ENCODE measurements at places on chromosomes 4 and X.
A peak's percentile ranks its signal among the peaks of the same experiment; 100 is the strongest.

- DNase-seq = no peak
Observed at GRCh38 chr4:40800064-40800463, 50.3 kb downstream of the NSUN7 start.

GRCh38 chr4:38002451-38003071 is 42.4 kb downstream of the PTTG2 start:
- DNase-seq = no peak

DNA sequence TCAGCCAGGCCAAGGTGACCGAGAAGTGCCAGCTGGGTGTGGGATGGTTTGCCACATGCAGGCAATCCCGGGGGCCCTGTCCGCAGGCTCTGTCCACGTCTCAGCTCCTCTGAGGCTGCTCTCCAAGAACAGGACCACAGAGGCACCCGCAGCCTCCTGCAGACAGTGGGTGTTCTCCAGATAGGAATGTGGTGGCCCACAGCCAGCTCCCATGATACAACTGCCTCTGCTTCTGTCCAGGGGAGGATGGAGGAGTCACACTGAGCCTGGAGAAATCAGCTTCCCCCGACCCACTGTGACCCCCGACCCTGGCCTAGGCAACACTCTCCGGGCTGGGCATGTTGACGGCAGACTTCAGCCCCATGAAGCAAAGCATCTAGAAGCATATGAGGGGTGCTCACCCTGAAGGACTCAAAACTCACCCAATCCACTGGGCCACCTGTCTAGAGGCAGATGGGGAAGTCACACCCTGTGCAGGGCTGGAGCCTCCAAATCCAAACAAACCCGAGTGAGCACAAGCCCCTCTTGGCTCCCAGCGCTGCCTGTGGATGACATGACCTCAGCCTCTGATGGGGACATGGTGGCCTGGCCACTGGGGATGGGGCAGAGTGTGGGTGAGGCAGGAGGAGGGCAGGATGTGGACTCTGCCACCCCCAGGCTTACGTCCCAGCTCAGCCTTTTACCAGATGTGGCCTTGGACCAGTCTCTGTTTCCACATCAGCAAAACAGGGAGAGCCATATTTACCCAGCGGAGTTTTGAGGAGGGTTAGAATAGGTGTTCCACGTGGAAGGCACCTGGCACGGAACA is 102.3 kb downstream of the PSAPL1 start:
- no peak for DNase-seq

DNA sequence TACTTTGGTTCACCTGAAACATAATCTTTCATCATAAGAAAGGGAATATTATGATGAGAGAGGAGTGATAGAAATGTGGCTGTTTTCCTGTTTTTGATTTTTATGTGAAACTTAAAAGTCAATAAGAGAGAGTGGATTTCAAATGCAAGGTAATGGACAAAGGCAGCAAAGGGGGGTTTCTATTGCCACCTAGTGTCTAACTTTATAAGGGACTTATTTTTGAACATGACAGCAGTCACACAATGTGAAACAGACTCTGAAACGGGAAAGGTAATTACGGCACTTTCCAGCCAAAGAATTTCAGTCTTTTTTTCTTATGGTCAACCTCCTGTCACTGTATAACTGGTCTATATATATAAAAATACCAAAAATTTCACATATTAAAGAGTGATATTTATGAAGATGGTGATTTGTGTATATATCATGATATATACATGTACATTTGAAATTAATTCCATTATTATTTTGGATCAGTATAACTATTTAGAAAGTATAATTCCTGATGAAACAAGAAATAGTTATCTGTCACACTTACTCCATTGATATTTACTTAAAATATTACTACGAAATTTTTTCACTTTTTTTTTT is 127.1 kb downstream of the FBXO8 start:
- no peak for DNase-seq

DNA sequence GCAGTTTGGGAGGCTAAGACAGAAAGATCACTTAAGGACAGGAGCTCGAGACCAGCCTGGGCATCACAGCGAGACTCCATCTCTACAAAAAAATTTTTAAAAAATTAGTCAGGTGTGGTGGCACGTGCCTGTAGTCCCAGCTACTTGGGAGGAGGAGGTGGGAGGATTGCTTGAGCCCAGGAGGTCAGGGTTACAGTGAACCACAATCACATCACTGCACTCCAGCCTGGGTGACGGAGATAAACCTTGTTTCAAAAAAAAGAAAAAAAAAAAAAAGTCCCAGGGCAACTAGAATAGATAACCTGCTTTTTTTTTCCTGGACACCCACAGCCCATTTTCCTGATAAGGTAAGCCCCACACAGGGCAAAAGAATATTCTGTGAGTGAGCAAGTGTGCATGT is 96.3 kb downstream of the C4orf51 start:
- no peak for DNase-seq

- DNase-seq = no peak
Observed at GRCh38 chrX:1903236-1903935, 288.5 kb downstream of the ASMT start.

GRCh38 chrX:111411557-111411956 is 435 bp downstream of the DCX start:
- DNase-seq = no peak

GRCh38 chr4:95517576-95518345 is 31.0 kb downstream of the UNC5C start:
- no peak for DNase-seq

DNA sequence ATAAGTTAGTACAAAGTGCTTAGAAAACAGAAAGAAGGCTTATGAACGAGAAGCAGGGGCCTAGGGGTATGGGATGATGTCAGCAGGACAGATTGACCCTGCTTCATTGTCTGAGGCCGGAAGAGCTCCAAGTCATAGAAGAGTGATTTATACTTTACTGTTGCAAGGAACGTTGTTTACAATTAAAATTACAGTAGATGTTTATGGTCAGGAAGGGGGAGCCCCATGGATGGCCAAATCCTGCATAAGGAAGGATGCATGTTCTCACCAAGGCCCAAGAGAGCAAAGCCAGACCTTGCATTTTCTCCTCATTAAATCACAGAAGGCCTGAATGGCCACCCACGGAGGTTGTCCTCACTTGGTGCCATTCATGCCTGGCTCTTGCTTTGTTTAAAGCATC is 115.3 kb downstream of the LDB2 start:
- no peak for DNase-seq

GRCh38 chrX:65723706-65724105 is 56.3 kb downstream of the MSN start:
- DNase-seq = no peak

DNA sequence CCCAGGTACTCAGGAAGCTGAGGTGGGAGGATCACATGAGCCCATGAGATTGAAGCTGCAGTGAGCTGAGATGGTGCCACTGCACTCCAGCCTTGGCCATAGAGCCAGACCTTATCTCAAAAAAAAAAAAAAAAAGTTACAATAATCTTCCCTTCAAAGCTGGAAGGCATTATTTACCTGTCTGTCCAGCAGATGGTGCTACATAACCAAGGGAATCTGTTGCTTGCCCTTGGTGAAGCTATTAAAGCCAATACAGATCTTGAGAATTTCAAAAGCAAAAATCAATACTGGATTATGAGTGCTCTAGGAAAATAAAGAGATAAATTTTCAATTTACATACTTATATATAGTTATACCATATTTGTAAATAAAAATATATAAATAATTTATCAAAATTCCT is 25.9 kb downstream of the PKD2 start:
- DNase-seq = peak; percentile 32

DNA sequence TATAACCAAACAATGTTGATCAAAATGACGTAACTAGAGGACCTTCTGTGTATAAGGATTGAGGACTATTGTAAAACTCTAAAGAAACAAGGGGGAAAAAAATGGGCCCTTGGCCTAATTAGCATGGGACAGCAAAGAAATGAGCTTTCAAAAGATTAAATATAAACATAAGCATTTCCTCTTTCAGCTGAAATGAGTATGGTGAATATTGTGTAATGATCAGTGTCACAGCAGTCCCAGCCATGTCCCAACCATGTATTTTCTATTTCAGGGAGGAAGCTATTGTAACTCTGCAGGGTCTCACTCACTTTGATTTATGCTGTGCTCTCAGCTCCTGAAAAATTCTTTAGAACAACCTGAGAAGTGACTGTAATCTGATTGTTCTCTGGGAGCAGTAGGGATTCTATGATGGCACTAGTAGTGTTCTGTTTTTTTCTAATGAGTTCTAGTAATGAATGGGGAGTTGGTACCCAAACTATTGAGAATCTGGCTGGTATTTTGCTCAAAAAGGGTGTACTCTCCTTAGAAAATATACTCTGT is 25.8 kb downstream of the ANXA10 start:
- DNase-seq = no peak

- DNase-seq = peak; percentile 9
Observed at GRCh38 chrX:134453631-134454030, 6.3 kb upstream of the HPRT1 start.

GRCh38 chr4:41323179-41323578 is 66.5 kb downstream of the UCHL1 start:
- no peak for DNase-seq

DNA sequence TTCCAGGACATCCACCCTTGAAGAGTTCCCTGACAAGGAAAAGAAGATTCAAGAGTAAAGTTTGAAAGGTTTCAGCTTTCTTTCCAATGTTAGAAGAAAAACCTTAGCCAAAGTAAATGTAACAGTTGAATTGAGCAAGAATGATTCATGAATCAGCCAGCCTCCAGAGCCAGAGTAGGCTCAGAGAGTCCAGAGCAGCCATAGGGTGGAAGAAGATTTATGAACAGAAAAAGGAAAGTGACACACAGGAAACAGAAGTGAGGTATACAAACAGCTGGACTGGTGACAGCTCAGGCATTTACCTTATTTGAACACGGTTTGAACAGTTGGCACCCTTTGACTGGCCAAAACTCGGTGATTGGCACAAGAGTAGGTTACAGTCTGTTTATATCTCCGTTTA is 63.2 kb downstream of the QDPR start:
- DNase-seq = no peak

DNA sequence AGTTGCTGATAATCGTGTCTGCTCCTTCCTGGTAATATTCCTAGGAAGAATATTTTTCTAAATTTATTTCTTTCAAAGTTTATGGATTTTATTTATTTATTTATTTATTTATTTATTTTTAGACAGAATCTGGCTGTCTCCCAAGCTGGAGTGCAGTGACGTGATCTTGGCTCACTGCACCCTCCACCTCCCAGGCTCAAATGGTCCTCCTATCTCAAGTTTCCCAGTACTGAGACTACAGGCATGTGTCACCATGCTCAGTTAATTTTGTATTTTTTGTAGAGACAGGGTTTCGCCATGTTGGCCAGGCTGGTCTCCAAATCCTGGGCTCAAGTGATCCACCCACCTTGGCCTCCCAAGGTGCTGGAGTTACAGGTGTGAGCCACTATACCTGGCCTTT is 48.9 kb downstream of the PDLIM5 start:
- DNase-seq = no peak

DNA sequence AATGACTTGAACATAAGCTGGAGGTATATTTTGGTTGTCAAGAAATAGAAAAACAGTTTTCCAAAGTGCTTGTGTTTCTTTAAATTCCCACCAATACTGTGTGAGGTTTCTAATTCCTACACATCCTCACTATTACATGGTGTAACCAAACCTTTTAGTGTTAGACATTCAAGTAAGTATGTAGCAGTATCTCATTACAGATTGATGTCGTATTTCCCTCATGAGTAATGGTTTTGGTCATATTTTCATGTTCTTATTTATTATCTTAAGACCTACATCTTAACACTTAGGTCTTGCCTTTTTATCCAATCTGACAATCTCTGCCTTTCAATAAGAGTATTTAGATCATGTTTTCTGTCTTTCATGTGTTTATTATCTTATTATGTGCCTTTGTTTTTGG is 253.7 kb upstream of the ANXA10 start:
- DNase-seq = no peak

GRCh38 chrX:107577933-107578332 is 50.4 kb upstream of the PRPS1 start:
- DNase-seq = no peak

GRCh38 chr4:173014113-173014558 is 154.5 kb upstream of the GALNT7 start:
- DNase-seq = peak; percentile 59

- DNase-seq = no peak
Observed at GRCh38 chr4:168557658-168558057, 60.8 kb downstream of the PALLD start.

- no peak for DNase-seq
Observed at GRCh38 chr4:18278244-18278643, 256.7 kb upstream of the LCORL start.

- peak; percentile 0 for DNase-seq
Observed at GRCh38 chrX:120769576-120770341, 105.9 kb downstream of the CT47B1 start.

- no peak for DNase-seq
Observed at GRCh38 chr4:94653984-94654609, 103.7 kb upstream of the BMPR1B start.

- DNase-seq = no peak
Observed at GRCh38 chr4:57136281-57136680, 26.1 kb upstream of the IGFBP7 start.

- no peak for DNase-seq
Observed at GRCh38 chr4:149741186-149741831, 74.3 kb downstream of the IQCM start.

DNA sequence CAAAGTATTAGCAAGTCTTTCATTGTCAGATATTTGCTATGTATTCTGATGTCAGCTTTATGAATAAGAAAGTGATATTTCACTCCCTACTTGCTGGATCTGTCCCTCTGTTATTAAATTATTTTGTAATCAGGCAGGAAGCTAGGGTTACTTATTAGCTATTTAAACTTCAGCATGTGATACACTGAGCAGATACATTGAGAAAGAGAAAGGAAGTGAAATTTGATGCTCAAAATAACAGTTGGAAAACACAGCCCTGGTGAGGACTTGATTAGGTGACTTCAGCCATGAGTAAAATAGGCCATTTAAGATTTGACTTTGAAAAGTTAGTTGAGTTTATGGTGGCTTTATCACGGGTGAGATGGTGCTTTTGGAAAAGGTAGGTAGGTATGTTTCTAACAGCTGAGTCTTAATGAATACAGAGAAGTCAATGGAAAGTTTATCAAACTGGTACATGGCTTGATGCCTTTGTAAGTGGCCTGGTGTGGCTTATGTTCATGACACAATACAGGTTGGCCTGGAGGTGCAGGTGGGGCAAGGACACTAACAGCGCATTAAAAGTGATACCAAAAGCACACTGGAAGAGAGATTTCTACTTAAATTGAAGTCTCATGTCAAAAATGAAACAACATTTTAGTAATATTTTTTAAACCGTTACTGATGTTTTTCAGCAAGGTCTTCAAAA is 321.2 kb upstream of the SPOCK3 start:
- DNase-seq = no peak

DNA sequence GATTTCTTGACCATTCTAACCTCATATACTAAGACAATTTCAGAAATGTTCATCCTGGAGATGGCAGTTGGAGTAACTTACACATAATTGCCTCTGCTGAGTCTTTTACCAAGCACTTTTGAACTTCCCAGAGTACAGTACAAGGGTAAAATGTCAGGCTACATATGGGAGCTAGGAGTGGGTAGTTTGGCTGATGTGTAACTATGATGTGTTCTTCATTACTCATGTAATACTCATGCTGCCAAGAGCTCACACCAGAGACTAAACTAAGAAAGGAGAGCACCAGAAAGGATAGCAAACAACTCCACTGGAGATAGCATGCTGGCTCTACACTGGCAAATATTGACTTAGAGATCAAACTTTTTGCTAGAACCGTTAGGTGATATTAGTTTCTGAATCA is 194.0 kb downstream of the PDGFRA start:
- DNase-seq = no peak

GRCh38 chr4:187464573-187464972 is 531.0 kb upstream of the ZFP42 start:
- no peak for DNase-seq

GRCh38 chr4:20341134-20341738 is 89.5 kb downstream of the SLIT2 start:
- no peak for DNase-seq

GRCh38 chrX:136057567-136057966 is 72.3 kb downstream of the SLC9A6 start:
- no peak for DNase-seq
